Eye (tissue), 1 donor: ENCODE measurements at places on chromosomes 5 and 9.

DNA sequence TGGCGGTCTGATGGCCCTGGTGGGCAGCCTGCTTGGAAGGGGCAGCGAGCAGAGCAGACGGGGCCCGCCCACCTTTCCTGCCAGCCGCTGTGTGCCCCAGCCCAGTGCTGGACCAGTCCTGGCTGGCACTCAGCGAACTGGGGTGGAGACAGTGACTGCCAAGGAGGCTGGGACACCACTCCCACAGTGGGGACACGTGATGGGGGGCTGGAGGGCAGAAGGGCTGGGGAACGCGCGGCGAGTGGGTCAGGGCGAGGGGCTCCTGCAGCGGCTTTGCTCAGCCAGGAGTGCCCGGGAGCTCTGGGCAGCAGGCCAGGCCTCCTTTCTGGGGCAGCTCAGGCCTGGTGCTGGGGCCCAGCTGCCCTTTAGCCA is 19.5 kb downstream of the NCS1 start:
- DNase-seq = no peak

DNA sequence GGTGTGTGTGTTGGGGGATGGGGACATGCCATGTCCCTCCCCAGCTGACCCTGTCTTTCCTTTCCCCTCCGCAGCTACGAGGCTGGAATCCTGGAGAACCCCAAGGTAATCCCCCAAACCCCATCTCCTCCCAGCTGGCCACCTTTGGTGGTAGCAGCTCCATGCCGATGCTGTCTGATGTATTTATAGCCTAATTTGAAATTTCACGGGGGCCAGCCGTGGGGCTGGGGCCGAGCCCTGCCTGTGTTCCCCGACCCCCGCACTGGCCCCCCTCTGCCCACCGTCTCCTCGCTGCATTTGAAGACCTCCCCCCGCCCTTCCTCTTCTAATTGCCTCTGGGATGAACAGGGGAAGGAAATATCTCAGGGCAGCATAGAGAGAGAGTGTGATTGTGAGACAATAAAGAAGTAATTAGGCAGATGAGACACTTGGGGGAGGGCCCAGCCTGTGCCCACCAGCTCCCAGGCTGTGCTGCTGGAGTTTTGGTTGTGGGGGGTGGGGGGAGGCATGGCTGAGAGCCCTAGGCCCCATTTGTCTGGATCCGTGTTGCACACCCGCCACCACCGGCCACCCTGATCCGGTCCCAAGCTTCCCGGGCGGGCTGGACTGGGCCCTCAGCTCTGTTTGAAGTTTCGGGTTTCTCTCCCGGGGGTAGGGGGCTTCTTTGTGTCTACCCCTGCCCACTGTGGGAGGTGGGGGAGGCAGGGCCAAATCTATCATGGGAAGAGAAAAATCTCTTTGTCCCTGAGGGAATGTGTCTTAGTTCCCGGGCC is 26.8 kb downstream of the ASS1 start:
- no peak for DNase-seq

DNA sequence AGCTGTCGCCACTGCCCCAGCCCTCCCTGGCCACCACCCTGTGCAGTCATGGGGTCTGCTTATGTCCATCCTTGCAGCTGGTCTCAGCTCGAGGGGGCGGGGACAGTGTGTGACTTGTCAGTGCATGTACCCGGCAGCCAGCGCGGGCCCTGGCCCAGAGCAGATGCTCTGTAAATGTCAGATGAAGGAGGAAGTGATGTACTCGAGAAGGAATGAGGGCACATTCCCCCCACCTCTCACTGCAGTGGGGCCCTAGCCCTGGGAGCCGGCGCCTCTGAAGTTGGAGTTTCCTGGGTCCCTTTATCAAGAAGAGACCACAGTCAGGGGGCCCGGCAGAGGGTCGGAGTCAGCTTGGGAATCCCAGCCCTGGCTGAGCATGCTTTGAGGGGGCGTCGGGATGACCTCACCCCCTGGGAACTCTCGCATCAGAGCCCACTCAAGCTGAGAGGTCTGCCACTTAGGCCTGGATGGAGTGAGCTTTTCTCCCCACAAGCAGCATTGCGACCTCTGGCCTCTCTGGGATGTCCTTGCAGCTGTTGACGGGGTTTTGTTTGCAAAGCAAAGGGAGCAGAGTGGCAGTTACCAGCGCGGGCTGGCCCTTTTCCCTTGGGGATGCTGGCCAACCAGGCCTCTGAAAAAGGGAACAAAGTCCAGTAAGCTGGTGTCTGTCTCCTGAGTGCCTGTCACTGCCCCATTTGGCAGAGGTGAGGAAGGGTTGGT is 19.0 kb downstream of the NEURL1B start:
- peak; percentile 93 for DNase-seq

- no peak for DNase-seq
These were observed 103.5 kb upstream of the SIMC1 start for GRCh38 chr5:176134529-176135223.

GRCh38 chr9:76218886-76219445 is 175.3 kb downstream of the RFK start:
- peak; percentile 28 for DNase-seq

GRCh38 chr9:518540-518939 is 303.9 kb downstream of the DOCK8 start:
- no peak for DNase-seq

GRCh38 chr5:108749128-108749861 is 1.6 kb downstream of the FER start:
- DNase-seq = peak; percentile 73

DNA sequence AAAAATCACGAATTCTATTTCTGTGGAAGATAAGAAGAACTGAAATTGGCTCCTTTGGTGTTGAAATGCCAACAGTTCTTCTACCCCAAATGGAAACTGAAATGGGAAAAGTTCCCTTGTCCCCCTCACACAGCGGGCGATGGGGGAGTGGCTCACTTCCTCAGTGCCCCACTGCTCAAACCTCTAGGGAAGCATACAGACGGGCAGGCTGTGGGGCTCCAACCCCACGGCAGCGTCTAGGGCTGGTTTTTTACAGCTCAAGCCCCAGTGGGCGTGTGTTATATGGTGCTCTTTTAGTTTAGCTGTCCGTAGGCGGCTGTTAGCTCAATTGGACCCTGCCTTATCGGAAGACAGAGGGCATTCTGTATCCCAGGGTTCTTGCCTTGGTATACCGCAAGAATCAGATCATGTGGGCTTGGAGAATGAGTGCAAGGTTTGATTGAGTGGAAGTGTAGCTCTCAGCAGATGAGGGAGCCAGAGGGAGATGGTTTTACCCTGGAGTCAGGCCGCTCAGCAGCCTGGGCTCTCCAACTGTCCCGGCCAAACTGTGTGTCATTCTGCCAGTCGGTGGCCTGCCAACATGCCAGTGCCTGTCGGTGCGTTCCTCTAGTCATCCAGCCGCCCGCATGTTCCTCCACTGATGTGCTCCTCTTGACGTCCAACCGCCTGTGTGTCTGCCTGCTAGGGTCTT is 166.3 kb upstream of the ZNF608 start:
- no peak for DNase-seq

GRCh38 chr9:135766251-135766650 is 64.3 kb downstream of the KCNT1 start:
- no peak for DNase-seq

GRCh38 chr5:6488021-6488420 is 39.4 kb downstream of the UBE2QL1 start:
- no peak for DNase-seq

- no peak for DNase-seq
These were observed 120.0 kb upstream of the RAI14 start for GRCh38 chr5:34535944-34536623.

DNA sequence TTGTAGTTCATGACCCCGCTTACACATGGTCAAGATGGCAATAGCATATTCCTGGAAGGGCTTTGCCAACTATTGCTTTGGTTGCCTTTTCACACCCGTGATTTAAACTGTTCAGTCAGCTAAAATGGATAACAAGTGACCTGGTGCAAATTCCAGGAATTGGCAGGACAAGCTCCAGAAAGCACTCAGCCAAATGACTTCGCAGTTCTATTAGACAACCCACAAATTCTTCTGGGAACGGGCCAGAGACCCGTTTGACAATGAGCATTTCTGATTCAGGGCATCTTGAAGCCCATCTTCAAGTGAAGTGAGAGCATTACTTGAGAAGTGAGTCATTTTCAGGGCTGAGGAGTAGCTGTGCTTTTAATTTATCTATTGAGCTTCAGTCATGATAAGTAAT is 165.0 kb downstream of the DROSHA start:
- DNase-seq = peak; percentile 56

DNA sequence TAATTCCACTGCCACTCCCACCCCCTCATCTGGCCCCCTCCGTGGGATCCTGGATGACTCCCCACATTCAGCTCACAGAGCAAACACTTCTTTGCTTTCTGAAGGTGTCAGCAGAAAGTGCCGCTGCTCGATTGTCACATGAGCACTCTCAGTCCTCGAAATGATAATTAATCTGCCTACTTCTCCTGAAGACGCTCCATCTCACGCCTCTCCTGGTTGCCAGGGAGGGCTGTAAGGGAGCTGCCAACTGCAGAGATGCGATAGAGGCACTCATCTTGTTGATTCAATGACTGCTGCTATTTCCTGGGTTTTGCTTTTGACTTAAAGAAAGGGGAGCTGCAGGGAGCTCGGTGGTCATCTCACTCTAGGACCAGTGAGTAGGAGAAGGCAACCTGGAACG is 206.5 kb downstream of the DAB2IP start:
- no peak for DNase-seq

DNA sequence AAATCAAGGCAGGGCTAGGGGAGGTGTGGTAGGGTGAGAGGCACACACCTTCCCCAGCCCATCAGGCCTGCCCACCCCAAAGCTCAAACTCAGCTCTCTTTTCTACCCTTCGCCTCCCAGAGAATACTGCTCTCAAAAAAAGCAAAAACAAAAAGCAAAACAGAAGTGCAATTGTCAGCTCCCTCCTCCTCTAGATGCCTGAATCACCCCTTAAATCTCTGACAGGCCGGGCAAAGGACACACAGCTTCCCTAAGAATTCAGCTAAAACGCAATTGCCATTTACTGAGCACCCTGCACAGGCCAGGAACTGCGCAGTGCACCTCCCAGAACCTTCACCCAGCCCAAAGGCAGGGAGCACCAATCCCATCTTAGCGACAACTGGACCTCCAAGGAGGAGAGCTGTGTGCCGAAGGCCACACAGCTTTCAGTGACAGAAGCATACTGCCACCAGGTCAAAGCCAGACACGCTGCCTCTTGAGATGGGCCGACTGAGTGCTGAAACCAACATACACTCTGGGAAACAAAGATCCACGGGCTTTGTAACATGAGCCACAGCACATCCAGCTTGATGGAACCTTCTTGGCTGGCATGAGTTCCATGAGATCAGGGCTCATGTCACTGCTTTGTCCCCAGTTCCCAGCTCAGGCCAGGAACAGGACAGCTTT is 53.4 kb upstream of the STXBP1 start:
- no peak for DNase-seq

DNA sequence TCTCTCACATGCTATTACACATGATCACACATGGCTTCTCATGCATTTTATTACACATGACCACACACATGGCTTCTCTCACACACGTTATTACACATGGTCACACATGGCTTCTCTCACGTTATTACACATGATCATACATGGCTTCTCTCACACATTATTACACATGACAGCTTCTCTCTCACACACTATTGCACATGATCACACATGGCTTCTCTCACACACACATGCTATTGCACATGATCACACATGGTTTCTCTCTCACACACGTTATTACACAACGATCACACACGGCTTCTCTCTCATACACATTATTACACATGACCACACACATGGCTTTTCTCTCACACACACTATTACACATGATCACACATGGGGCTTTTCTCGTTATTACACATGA is 954 bp upstream of the SLC45A2 start:
- DNase-seq = peak; percentile 9

DNA sequence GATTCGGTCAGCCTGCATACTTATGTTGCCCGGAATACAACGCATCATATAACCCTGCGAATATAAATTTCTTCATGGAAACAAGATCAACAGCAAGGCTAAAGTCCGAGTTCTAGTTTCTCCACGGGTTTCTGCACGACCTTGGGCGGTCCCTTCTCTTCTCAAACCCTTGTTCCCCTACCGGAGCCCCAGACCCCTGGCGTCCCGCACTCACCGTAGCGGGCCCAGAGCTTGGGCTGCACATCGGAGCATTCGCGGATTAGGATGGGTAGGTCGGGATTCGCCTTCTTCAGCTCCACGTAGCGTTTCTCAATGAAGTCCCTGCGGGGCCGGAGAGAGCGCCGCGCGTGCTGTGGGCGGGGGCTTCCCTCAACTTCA is 399 bp downstream of the NDUFA2 start:
- no peak for DNase-seq

GRCh38 chr5:74465724-74466123 is 174.8 kb downstream of the ENC1 start:
- no peak for DNase-seq

GRCh38 chr5:609506-609905 is 2.6 kb upstream of the CEP72 start:
- no peak for DNase-seq

DNA sequence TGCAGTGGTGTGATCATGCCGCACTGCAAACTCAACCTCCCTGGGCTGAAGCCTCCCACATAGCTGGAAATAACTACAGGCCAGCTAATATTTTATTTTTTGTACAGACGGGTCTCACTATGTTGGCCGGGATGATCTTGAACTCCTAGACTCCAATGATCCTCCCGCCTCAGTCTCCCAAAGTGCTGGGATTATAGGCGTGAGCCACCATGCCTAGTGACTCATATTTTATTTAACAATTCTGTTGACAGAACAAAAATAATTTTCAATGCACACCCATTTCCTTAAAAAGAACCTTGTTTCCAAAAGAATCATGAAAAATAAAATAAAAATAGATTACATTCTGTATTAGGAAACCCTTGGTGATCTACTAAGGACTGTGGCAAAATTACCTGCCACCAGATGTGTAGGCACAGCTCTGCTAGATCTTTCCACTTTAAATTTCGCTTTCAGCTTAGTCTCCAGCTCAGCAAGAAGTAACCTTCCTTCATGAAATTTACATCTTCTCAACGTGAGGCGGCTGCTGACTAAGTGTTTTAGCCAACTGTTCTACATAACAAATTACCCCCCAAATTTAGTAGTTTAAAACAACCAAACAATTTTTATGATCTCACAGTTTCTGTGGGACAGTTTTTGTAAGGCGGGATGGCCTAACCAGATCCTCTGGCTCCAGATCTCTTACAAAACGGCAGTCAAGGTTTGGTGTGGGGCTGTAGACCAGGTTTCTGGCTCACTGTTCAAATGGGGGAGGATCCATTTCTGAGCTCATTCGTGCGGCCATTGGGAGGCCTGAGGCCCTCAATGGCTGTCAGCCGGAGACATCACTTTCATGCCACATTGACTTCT is 32.6 kb upstream of the GOLPH3 start:
- DNase-seq = no peak

DNA sequence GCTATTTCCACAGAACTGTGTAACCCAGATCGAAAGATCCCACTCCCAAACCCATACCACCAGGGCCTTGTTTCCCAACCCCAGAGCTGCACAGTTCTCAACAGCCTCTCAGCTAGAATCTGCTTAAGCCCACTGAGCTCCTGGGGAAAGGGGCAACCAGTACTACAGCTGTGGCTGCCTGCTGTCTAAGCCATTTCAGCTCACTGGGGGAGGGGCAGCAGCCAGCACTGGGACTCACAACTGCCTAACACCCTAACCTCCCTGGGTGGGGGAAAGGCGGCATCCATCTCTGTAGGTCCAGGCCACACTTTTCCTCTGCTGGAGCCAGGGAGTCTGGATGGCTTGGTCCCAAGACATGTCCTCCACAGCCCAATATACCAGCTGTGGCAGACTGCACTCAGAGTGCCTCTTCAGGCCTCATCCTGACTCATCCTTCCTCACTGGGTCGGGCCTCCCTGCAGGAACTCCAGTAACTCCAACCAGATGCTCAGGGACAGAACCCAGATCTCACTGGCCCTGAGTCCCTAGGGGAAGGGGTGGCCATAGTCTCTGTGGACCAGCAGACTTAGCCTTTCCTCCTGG is 241.4 kb downstream of the HINT1 start:
- no peak for DNase-seq

GRCh38 chr9:134158753-134159392 is 5.5 kb downstream of the RNU6ATAC start:
- no peak for DNase-seq
